ENCODE measurements at places on chromosomes 6 and 20.

GRCh38 chr6:1777921-1778685 is 168.4 kb downstream of the FOXC1 start:
- DNase-seq: no peak

GRCh38 chr6:429515-430121 is 38.1 kb downstream of the IRF4 start:
- DNase-seq: no peak

DNA sequence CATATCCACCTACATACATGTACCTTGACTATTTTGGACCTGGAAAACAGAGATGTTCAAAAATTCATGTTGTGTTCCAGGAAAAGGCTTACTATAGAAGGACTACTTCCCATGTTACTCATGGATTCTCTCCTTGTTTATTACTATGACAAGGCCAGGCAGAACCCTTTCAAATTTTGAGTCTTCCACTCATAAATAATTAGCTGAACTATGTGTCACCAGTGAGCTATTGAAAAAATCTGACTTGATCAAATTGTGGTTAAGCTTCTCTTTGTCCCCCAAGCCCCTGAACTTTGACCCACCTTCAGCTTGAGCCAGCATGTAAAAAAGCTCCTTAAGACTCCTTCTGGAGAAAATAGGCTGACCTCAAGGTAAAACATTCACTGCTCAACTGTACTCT is 1142.8 kb upstream of the EYS start:
- no peak for DNase-seq

DNA sequence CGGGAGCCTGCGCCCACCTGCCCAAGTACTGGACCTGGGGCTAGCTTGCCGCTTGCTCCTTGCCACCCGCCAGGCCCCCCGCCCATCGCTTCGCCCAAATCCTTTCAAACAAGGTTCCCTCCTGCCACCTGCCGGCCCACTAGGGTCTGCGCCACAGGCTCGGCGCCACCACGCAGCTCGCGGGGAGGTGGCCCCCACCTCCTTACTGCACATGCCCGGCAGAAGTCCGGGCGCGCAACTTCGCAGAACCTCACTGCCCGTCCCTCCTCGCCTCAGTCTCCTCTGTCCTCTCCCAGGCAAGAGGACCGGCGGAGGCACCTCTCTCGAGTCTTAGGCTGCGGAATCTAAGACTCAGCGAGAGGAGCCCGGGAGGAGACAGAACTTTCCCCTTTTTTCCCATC is 11.2 kb downstream of the GNAS-AS1 start:
- no peak for DNase-seq

GRCh38 chr6:116511424-116512110 is at the start of gene CALHM5:
Gene CALHM5 (plus strand): TSS chr6:116511639. CDS start chr6:116511697, 58 bp downstream.
- no peak for DNase-seq

DNA sequence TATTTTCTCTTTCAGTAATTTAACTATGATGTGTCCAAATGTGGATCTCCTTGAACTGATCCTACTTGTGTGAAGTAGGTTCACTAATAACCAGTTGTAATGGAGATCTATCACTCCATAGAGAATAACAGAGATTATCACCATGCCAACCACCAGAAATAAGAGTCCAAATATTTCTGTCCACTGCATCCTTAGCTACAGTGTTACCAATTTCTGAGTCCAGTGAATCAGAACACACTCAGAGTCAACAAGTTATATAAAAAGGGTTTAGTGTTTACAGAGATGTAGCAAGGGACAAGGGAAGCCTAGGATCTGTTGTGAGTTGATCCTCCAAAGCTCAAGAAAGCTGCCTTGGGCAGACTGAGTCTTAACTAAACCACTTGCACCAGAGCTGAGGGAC is 882.8 kb downstream of the TBC1D32 start:
- DNase-seq: no peak

- DNase-seq: no peak
Observed at GRCh38 chr6:62971976-62972658, 239.2 kb upstream of the FKBP1C start.

GRCh38 chr6:50062051-50062450 is 12.3 kb upstream of the DEFB112 start:
- DNase-seq: no peak

GRCh38 chr6:12803486-12803885 is 86.9 kb downstream of the PHACTR1 start:
- no peak for DNase-seq

- DNase-seq: no peak
Observed at GRCh38 chr6:148530394-148530953, 187.8 kb downstream of the SASH1 start.

- DNase-seq: no peak
Observed at GRCh38 chr6:160950507-160950906, 41.1 kb upstream of the MAP3K4 start.

DNA sequence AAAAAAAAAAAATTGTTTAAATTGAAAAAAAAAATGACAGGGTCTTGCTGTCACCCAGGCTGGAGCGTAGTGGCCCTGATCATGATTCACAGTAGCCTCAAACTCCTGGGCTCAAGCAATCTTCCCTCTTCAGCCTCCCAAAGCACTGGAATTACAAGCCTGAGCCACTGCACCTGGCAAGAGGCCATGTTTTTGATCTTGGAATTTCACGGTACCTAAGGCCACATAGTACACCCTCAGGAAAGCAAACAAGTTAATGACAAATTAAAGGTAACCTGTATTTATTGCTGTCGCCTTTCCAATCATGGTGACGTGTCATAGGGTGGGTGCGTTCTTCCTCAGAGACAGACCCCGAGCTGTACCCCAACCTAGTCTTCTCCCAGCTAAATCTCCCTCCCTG is 79.2 kb downstream of the LINC00237 start:
- no peak for DNase-seq

DNA sequence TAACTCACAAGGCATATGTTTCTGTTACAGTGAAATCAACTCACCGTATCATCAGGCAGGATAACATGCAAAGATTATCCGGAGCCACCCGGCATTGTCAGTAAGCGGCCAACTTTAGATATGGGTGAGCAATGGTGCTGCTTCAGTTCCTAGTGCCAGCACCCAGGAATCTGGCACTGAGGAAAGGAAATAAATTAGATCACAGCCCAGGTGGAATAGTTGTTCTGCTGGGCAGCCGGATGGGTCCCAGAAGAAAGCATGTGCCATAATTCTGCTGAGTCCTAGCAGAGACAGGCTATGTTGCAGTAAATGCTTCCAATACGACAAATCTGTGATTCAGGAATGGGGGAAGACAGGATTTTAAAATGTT is 183.6 kb upstream of the SPTLC3 start:
- no peak for DNase-seq

DNA sequence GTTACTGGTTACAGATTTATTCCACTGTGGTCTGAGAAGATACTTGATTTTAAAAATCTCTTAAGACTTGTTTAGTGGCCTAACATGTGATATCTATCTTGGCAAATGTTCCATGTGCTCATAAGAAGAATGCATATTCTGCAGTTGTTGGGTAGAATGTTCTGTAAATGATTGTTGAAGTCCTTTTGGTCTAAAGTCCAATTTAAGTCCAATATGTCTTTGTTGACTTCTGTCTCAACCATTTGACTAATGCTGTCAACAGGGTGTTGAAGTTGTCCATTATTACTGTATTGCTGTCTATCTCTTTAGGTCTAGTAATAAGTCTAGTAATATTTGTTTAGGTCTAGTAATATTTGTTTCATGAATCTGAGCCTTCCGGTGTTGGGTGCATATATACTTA is 387.8 kb upstream of the RUNX2 start:
- no peak for DNase-seq

- no peak for DNase-seq
Observed at GRCh38 chr6:154558513-154558912, 48.0 kb upstream of the CNKSR3 start.

DNA sequence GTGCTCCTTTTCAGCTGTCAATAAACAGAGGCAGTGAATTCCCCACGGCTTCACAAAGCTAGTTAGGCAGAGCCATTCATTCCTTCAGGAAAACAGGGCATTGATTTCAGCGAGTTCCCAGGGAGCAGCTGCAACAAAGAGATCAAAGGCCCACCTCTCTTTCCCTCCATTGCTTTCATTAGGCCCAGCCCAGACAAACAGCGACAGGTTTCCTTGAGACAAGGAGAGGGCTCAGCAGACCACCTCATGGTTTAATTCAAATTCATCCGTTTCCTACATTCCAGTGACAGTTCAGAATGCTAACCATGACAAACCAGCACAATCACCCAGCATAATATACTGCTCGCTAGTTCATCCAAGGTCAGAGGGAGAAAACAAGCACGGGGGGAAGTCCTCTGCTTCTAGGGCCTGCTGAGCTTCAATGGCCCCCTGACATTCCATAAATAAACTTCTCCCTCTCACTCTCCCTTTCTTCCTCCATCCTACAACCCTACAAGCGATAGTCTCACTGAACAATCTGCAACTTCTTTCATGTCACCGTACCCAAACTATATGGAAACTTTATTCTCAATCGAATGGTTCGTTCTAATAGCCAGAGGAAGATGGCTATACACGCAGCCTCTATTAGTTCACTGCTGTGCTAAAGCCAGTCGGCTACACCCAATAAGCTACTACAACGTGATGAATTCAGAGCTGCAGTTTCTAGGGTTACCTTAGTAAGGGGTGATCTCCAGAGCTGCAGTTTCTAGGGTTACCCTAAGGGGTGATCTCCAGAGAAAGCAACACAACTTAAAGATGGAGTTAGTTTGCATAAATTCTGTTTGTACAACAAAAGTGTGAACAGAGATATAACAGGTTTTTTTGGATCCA is 34.7 kb downstream of the PLAGL1 start:
- DNase-seq: no peak

- DNase-seq: no peak
Observed at GRCh38 chr20:58215116-58215515, 13.3 kb downstream of the ANKRD60 start.

DNA sequence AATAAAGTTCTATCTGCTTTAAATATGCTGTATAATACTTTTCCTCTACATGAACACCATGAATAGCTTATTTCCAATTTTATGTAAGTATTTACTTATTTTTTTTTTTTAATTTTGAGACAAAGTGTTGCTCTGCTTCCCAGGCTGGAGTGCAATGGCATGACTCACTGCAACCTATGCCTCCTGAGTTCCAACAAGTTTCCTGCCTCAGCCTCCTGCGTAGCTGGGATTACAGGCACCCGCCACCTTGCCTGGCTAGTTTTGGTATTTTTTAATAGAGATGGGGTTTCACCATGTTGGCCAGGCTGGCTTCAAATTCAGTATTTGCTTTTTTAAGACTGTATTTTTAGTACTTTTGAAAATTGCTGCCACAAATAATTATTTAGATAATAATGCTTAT is 1365.9 kb downstream of the GRIK2 start:
- no peak for DNase-seq

GRCh38 chr6:32198345-32198696 is 5.9 kb upstream of the GPSM3 start:
- DNase-seq: no peak

DNA sequence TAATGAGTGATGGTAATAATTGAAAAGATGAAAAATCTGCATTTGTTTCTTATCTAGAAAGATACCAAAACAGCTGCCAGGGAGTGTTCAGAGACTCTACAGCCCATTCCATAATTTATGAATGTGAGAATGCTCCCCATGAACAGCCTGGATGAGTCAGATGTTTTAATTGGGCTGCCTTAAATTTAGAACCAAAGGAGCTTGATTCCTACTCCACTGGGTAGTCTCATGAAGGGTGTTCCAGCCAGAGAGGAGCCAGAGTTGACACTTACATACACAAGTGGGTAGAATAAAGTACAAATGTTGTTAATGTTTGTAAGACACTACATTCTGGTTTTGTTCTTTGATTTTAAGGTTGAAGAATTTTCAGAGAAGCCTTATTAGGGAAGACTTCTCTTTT is 158.7 kb upstream of the PRND start:
- DNase-seq: no peak

DNA sequence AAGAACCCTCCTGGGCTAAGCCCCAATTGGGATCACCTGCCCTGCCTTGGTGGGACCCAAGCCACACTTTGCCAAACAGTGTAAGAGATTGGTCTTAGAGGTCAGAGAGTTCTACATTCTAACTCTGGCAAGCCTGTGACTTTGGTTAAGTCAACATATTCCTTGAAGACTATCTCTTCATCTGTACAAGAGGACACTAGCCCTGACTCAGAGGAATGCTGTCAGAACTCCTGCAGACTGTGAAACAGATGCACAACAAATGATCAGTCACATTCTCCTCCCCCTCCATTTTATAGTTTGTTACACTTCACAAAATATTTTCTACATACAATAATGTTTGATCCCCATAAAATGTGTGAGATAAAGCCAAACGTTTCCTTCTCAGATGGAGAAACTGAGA is 91.7 kb upstream of the EPB41L1 start:
- DNase-seq: no peak

GRCh38 chr20:2395136-2395535 is 14.4 kb downstream of the TGM6 start:
- no peak for DNase-seq

GRCh38 chr6:6315660-6316059 is 4.8 kb downstream of the F13A1 start:
- DNase-seq: no peak

DNA sequence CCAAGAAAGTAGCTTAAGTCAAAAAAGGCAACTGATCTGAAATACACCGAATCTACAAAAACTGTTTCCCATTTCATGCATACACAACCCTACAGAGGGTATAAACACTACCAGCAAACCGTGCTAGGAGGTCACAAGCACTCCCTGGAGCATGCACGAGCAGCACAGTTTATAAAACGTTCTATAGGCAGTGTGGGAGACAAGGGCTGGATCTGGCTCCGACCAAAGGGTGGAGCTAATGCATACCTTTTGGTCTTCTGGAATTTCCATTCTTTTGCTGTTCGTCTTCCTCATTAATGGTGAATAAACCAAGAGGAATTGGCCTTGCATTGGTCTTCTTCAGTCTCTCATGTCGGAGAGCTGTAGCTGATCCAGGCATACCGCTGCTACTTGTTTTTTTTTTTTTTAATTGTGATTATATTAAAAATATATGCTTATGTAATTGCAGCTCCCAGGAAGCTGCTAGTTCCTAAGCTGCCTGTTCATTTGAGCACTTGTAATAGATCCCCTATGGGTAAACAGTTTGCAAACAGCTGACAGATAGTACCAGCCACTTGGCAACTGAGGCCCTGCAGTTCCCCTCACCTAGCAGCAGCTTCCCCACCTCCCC is 24.5 kb downstream of the MAP7 start:
- no peak for DNase-seq

- DNase-seq: no peak
Observed at GRCh38 chr20:15547119-15547518, 1026.1 kb downstream of the KIF16B start.

- no peak for DNase-seq
Observed at GRCh38 chr6:162856885-162857284, 129.1 kb downstream of the PACRG start.
